ENCODE measurements at places on chromosomes 13 and 19.
A peak's percentile ranks its signal among the peaks of the same experiment; 100 is the strongest.

GRCh38 chr19:1672038-1672768 lies 19.8 kb upstream of the TCF3 start:
- peak; percentile 72 for DNase-seq

DNA sequence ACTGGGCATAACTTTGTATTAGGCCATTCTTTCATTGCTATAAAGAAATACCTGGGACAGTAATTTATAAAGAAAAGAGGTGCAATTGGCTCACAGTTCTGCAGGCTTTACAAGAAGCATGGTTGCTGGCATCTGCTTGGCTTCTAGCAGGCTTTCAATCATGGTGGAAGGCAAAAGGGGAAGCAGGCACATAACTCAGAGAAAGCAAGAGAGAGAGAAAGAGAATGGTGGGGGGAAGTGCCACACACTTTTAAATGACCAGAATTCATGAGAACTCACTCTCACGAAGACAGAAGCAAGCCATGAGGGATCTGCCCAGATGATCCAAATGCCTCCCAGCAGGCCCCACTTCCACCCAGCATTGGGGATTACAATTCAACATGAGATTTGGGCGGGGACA lies 179.7 kb downstream of the SPRY2 start:
- DNase-seq, result no peak

DNA sequence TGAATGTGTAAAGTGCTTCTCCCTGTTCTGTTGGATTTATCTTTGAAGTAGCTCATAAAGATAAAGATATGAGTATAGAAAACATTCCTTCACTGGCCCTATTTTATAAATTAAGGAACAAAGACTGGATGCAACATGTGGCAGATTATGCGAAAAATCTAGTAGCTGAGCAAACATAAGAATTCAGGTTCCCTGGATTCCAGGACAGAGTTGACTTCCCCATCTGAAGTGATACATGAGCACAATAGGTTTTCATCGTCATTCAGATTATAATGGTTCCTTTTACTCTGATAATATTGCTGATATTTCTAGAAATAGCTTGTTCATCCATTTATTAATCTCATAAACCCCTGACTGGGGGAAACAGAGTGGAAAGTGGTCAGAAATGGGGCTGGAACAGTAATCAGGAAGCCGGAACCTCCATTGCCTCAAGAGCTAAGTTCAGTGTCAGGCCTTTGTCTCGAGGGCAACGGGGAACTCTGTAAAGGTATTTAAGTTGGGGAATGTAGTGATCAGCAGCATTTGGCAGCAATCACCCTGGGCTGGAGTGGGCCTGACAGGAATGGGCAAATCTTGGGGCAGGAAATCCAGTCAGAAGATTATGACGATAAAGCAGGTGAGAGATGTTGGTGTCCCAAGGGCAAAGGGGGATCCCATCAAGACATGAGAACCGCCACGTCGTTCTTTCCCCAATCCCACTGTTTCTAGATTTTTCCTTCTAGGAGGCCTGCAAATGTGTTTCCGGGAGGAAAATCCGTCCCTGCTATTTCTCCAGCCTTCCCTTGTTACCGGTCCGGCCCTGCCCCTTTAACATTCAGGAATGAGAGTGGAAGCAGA lies 232.5 kb upstream of the SERP2 start:
- DNase-seq, result peak; percentile 73

DNA sequence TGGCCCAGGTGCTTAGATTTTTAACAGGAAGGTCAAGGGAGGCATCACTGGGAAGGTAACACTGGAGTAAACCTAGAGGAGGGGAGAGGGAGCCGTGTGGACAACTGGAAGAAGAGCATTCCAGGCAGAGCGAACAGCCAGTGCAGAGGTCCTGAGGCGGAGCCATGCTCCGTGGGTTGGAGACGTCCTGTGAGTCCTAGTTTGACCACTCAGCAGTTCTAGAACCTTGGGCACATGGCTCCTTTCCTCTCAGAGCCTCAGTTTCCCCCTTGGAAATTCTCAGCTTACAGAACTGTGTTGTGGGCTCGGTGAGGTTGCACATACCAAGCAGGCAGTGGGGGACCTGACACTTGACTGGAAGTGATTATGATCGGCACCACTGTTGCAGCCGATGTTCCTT lies 130.9 kb downstream of the DPF1 start:
- DNase-seq, result no peak

- no peak for DNase-seq
These were observed 58.4 kb upstream of the UQCRFS1 start for GRCh38 chr19:29271341-29271740.

Data from NCI-H82 (cell line).